ENCODE measurements at places on chromosomes 7 and 10.

DNA sequence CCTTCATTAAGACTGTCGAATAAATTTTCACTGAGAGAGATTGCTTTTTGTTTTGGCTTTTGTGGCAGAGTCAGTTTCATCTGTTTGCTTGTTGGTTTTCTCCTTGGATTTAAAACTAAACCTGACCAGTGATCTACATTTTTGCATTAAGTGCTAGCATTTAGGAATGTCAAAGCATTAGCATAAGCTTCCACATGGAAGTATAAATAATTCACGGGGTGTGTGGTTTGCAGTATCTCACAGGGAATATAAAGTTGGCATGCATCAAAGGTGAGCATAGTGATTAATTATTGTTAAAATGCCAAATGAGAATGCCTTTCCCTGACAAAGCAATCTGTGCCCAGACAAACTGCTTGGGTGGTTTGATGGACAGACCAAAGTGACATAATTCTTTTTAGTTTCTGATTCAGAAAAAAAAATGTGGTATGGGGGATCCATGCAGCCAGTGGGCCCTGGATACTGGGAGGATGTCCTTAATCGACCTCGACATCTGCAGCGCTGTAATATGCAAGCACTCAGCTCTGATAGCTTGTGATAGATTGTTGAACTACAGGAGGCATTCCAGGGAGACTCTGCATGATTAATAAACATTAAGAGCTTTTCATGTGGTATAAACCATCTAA, 339.3 kb upstream of the POM121L12 start:
- no peak for DNase-seq

DNA sequence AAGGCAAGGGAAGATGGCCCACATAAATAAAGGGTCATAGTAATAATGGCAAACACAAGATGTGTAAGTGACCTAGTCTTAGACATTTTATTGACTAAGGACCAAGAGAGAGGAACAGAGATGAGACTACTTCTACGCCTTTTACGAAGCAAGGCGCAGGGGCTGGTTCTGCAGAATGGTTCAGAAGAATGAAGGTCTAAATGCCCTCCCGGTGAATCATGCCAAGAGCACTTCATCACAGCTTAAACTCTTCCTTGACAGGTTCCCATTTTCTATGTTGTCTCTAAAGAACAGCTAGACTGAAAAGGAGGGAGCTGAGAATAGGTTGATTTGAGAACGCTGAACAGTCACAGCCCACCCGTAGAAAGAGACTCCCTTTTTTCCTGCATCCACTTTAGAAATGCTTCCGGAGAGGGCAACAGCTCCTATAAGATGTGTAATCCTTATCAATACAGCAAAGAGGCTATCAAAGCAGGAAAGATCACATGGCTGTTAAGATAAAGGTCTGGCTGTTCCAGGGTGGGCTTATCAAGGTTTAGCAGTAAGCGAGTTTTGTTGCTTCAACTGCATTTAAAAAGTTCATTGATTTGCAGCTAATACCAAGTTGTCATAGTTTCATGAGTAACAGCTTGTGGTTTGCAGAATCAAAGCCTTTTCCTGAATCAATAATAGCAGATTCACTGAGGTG, 93.4 kb upstream of the AUTS2 start:
- DNase-seq, result no peak

- DNase-seq, result no peak
Observed at GRCh38 chr10:6164271-6165095, 38.2 kb upstream of the PFKFB3 start.

DNA sequence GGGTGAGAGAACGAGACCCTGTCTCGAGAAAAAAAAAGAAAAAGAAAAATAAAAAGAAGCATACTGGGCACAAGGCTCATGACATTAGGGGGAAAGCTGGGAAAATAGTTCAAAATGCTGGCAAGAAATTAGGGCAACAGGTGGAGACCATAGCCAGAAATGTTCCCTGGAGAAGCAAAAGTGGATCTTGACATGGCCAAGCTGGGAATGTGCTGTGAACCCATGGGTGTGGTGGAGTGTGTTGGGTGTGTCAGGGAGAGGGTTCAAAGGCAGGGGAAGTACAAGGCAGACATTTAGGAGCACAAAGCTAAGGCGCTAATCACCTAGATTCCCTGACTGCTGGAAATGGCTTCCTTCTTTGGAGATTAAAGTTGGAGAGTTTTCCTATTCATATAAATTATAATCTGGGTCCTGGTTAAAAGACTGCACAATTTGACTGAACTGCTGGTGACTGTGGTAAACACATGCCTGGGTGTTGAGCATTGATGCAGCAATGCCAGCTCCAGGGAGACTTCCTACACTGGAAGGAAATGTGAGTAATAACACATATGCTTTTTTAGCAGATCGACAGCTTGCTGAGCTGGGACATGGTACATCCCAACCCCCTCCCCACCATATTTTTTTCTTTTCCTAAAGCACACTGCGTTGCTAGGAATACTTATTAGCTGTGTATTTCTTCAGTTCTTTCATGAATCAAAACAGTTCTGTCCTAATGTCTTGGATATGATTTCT, 70.1 kb upstream of the ARHGAP21 start:
- no peak for DNase-seq

GRCh38 chr7:46763344-46763743, 818.6 kb downstream of the TNS3 start:
- DNase-seq, result no peak

DNA sequence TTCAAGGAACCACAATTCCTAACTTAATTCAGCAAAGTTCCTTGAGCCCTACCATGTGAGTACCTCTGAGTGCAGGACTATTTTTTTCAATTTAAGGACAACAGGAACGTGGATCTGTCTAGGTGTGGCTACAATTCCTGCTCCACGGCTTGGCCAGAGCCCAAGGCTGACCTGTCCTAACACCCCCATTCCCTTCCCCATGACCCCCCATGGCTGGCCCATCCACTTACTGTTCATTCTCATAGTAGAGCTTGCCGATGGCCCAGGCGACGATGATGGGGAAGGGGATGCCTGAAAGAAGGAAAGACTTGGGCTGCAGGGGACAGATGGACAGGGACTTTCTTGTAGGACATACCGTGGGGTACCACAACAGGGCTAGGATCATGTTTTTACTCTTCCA, 20.3 kb downstream of the CRHR2 start:
- no peak for DNase-seq

- DNase-seq, result no peak
Observed at GRCh38 chr7:98066934-98067507, 39.6 kb upstream of the LMTK2 start.

DNA sequence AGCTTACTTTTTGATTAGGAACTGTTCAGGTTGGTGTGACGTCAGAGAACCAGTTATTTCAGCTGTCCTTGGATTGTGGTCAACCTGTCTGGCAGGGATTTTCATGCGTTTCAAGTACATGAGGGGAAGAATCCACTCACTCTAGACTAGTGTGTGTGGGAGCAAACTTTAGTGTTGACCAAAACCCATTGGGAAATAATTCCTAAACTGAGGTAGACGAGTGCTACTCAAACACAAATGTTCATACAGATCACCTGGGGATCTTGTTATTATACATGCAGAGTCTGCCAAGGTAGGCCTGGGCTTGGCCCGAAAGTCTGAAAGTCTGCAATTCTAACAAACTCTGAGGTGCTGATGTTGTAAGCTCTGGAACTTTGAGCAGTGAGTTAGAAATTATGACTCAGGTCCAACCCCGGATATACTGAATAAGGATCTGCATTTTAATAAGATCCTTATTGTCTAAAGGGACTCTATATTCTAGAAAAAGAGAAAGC, 111.1 kb upstream of the CREB5 start:
- DNase-seq, result no peak

DNA sequence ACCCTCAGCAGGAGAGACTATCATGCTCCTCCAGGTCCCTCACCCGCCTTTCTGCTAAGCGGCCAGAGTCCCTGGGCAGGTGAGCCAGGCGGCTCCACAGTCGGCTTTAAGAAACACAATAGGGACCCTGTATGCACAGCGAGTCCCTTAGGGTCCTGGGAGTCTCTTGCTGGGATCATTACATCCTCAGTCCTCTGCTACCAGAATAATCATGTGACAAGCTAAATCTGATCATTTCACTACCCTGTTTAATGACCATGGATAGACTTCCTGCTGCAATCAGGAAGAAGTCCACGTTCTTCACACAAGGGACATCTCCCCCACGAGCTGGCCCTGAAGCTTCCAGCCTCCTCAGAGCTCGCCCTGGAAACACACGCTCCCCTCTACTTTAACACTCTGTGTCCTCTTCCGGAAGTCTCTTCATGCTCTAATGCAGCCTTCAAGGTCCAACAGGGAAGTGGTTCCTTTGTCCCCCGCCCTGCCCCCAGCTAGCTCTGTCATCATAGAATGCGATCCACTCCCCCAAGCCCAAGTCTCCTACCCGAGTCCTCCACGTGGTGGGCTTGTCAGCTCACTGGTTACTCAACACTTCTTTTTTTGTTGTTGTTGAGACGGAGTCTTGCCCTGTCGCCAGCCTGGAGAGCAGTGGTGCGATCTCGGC, 101.5 kb downstream of the RNF216 start:
- DNase-seq, result no peak

DNA sequence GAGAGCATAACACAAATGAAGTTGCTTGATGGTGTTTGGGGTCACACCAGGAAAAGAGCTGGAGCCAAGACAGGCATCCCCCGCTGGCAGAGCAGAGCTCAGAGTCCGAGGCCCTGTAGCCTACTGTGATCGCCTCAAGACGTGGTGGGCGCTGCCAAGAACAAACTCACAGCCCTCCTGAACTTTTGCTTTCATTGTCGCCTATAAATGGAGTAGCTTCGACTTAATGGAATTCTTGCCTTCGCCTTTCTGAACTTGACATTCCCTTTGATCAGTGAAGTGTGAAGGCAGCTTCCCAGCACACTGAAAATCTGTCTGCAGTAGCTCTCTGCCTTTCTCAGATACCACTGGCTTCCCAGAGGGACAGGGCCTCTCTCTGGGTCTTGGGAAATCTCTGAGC, 21.3 kb downstream of the CPXM2 start:
- no peak for DNase-seq
